ENCODE measurements at places on chromosomes 6 and 20. TPM values are rescaled to one million over a fixed set of nuclear protein-coding genes. Genes with fewer than 3 reads are reported as not detected.

DNA sequence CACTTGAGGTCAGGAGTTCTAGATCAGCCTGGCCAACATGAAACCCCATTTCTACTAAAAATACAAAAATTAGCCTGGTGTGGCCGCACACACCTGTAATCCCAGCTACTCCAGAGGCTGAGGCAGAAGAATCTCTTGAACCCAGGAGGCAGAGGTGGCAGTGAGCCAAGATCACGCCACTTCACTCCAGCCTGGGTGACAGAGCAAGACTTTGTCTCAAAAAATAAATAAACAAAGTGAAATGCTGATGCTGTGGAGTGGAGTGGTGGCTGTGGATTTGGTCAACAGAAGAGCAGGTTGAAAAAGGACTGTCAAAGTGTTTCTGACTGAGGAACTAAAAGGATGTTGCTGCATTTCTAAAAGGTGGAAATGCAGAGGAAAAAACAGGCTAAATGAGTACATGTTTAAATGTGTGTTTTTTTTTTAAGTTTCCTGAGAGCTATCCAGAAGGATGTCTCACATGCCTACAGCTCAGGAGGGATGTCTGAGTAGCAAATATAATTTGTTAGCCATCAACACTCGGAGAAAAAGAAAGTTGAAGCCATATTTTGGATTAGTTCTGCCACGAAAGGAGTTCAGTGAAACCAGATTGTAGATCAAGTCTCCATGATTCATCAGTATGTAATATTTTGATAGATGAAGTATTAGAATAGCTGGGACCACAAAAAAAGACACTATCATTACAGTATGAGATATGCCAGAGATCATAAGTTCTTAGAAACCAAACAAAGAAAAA lies 621.1 kb upstream of the ADGRB3 start:
- DNase-seq: no peak

DNA sequence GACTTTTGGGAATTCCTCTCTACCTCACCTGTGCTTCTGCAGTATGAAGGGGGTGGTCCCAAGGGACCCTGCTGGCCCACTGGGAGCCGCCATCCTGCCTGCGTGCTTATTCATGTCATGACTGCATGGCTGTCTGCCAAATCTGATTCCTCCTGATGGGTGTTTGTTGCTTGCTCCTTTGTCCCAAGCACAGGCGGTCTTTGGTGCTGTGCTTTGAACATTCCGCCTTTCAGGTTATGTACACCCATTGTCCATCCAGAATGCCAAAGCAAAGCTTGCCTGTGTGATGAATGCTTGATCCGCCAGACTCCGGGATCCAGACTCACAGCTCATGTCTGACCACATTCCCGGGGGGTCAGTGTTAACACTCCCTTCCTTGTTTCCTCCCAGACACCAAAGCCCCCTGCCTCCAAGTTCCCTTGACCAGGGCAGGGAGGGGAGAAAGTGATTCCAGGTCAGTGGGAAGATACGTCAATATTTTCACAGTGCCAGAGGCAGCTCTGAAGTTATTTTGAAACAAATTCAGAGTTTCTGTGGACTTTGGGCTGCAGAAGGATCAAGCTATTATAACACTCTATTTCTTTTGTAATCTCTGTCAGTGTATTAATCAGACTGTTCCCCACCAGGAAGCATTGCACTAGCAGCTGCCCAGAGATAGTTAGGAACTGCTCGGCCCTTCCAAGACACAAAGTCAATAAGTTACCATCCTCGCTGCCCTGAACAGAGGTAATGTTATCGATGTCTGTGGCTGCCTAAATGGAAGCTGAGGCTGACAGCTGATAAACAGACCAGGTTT lies 9.5 kb downstream of the DAAM2 start:
- no peak for DNase-seq

DNA sequence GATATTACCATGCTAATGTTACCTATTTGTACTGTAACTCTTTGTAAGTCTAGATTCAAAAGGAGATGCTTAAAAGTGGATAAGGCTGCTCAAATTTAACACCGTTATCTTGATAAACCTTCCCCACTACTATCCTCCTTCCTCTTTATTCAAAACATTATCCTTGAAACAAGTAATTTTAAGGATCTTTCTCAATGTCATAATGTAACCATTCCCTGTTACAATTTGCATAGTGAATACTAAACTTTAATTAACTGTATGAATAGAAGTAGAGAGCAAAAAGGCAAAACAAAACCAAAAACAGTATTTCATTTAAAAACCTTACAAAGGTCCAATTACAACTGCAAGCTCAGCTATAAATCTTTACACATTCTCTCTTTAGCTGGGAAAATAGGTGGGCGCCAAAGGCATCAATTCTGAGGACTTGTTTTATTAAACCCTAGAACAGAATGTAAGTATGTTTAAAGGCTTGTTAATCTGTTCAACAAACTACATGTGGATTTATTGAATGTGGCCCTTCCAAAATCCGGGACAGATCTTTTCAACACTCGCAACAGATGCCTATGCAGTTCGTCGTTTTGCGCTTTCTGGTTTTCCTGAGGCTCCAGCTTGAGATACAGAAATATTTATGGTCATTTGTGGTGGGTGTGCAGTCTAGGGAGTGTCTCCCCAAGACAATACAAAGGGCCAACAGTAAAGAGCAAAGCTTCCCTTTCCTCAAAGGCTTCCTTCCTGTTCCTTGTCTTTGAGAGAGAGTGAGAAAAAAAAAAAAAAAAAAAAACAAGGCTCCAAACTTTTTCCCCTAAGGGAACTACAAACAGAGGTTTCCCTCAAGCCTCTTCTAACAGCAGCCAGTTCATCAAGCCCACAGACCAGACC lies 15.1 kb downstream of the KIF13A start:
- DNase-seq: no peak

SALL4 gene
- total RNA-seq: 0.61 TPM

DNA sequence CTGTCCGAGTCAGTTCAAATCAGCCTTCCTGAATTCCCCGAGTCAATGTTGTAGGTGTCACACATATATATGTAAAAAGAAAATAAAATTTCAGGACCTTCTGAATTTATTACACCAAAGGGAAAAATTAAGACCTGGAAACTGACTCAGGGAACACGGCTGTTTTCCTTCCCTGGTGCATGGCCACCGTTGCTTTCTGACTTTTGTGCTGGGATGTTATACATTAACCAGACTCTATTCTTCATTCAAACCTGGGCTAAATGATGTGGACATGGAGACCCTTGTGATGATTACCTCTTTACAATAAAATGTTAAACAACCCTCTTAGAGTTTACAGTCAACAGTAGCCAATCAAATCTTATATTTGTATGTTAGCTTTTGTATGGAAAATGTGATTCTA lies 51.4 kb upstream of the PLEKHG1 start:
- no peak for DNase-seq

GRCh38 chr6:152575621-152576150 lies 61.5 kb downstream of the SYNE1 start:
- DNase-seq: peak; percentile 89

GRCh38 chr6:134046054-134046453 lies 6.4 kb downstream of the SLC2A12 start:
- DNase-seq: no peak

DNA sequence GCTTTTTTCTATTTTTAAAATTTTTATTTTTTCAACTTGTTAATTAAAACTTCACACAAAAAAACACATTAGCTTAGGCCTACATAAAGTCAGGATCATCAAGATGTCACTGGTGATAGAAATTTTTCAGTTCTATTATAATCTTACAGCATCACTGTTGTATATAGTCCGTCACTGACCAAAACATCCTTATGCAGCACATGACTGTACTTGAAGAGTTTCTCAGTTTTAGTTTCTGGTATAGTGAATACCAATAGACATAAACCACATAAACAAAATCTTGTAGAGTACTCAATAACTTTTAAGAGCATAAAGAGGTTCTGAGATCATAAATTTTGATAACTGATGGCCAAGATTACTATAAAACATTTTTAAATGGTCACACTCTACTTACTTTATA lies 71.8 kb downstream of the ASCC3 start:
- no peak for DNase-seq

UBD gene
- total RNA-seq: not detected

SLC13A3 gene
- total RNA-seq: not detected

GRCh38 chr6:15658181-15658744 lies 4.6 kb downstream of the DTNBP1 start:
- DNase-seq: no peak

- DNase-seq: no peak
Observed at GRCh38 chr20:49248301-49248700, 29.1 kb downstream of the DDX27 start.

GRCh38 chr6:138371720-138372119 lies 6.0 kb upstream of the SMIM28 start:
- DNase-seq: no peak

- no peak for DNase-seq
Observed at GRCh38 chr6:8420031-8420588, 15.2 kb downstream of the SLC35B3 start.

DNA sequence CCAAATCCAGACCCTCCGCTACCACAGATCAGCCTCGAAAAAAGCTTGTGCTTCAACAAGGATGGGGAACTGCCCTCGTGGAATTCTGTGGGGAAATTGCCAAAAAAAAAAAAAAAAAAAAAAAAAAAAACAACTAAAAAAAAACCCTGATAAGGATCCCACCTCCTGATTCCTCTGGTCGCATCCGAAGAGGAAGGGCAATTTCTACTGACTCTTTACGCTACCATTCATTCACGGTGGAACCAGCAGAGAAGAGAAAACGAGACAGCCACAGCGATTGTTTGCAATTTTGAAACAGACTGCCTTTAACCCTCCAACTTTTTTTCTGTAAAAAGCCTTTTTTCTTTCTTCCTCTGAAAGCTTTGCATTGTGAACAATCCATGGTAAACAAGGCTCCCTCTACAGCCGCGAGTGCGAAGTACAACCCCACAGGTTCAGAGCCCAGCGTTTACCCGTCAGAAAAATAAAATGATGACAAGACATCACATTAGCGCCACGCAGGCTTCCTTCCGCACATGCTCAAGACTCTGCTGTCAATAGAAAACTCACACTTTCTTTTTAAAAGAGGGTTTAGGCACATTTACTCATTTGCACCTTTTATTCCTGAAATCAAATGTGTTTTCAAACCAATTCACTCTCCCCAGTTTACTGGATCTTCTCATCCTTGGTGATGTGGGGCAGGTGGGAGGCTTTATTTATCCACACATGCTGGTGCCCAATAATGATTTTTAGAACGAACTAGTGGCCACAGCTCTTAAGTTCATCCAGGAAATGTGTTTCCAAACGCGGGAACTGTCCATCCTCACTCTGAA lies 100.0 kb downstream of the NOL4L start:
- DNase-seq: peak; percentile 79

DNA sequence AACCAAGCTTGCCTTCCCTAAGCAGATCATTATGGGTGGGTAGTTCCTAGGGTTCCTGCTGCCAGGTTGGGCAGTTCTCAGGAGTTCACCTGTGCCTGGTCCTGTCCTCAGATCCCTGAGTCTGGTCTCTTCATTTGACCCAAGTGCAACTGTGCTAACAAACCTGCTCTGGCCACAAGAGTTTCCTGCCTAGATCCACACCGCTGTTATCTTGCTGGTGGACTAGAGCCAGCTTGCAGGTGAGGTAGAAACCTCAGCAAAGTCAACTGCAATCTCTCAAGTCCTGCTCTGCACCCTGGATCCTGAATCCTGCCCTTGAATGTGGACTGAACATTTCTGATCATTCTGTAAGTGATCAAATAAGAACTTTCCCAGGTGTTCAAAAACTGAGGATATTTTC lies 191.8 kb upstream of the LRFN2 start:
- DNase-seq: no peak

DNA sequence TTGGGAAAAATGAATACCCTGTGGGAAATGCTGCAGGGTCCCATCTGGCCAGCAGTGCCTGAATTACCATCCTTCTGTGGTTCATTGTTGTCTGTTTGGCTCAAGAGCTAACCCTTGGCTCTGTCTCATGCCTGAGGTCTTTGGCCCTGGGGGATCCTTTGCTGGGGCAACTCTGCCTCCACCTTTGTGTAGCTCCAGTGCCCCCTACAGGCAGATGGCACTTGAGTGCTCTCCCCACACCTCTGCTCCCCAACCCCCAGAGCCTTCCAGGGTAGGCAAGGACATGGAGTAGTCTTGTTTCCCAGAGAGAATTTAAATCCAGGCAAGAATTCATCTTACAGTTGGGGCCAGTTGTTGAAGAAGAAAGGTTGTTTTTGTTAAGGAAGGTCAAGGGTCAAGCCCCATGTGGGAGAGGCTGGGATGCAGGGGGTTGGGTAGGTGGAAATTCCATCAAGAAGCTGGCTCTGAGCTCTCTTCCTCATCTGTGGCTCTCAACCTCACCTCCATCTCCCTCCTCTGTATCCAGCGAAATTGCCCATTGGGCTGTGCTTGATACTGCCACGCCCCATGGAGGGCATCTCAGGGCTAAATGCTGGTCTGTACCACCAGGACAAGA lies 44.2 kb downstream of the ZNF831 start:
- DNase-seq: peak; percentile 59

GRCh38 chr6:109702791-109703190 lies 11.7 kb downstream of the FIG4 start:
- DNase-seq: no peak

- no peak for DNase-seq
Observed at GRCh38 chr6:137964876-137965275, 97.8 kb downstream of the TNFAIP3 start.

DNA sequence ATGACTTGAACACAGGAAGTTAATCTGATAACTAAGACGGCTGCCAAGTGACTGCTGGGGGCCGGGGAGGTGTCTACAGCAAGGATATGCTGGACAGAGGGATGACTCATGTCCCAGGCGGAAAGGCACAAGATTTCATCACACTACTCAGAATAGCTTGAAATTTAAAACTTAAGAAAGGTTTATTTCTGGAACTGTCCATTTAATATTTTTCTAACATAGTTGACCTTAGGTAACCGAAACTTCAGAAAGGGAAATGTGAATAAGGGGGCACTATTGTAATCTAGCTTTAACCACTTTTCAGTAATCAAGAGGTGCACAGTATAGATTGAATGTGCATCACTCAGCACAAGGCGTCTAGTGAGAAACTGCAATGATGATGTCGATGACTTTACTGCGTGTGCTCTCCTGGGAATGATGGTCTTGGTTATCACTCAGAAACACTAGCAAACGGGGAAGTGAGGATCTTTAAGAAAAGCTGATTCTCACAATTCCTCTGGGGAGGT lies 171.5 kb downstream of the QKI start:
- DNase-seq: peak; percentile 90

DNA sequence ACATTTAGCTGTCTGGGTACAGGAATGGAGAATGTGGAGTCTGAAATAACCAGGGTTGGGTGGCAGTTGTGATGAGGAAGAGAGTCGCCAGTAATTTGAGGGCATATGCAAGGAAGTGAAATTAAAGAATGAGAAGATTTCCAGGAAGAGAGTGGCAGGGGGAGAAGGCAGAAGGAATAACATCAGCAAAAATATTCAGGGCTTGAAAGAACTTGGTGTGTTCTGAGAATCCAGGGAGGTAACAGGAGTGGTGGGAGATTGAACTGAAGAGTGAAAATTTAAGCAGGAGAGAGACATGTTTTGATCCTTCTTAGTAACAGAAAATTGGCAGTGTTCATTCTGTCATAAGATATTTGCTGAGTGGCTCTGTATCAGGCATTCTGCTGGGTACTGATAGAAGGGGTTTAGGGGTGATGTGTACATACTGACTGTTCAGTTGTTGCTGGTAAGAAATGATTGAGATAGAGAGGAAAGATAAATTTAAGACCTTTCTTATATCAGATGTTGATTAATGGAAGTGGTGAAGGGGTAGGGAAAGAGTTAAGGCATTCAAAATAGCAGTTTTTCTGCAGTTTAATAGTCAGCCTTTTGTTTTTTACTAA lies 54.7 kb downstream of the PHF20 start:
- no peak for DNase-seq

- no peak for DNase-seq
Observed at GRCh38 chr20:49819702-49820101, 7.1 kb downstream of the SLC9A8 start.
